ENCODE measurements at places on chromosomes 3 and 15.
A peak's percentile ranks its signal among the peaks of the same experiment; 100 is the strongest.

DNA sequence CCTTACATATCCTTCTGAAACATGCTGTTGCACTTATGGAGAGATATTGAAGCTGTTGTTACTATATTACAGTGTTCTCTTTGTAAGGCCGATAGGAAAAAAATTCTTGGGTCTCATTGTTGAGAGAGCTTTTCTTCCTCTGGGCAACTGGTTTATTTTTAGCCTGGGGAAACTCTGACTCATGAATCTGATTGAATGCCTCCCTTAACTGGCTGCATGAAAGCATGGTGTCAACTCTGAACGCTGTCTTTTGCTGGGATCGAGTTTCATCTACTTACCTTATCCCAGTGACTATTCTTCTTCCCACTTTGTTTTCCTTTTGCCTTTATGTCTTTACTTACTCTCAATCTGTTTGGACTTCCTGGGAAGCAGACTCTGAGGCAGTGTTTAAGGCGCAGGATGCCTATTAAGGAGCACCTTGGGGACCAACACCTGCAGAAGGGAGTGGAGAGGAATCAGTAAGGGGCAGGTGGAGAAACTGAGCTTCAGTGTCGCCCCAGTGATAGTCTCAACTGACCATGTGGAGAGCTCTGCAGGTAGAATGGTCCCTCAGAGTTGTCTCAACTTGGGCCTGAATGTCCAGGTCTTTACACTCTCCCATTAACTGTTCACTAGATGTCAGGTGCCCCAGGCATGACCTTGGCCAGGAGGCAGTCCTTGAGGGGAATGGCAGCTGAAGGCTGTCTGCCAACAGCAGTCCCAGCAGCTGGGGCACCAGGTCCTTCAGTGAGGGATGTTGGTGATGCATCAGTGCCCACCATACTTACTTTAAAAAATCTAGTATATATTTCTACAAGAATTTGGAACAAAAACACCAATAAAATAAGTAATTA, 88.9 kb upstream of the CCNL1 start:
- H3K4me3 ChIP-seq, result no peak overlapping the region
- no peaks in the 10 kb centered on the region for H3K27me3 ChIP-seq
- no peaks in the 10 kb centered on the region for H3K36me3 ChIP-seq

- peaks cover 8% of the 10 kb centered on the region for H3K27me3 ChIP-seq
- no peak overlapping the region for H3K27ac ChIP-seq
- no peak for DNase-seq
- no peak overlapping the region for H3K4me3 ChIP-seq
These were observed 252.1 kb downstream of the NTRK3 start for GRCh38 chr15:88004399-88004798.

DNA sequence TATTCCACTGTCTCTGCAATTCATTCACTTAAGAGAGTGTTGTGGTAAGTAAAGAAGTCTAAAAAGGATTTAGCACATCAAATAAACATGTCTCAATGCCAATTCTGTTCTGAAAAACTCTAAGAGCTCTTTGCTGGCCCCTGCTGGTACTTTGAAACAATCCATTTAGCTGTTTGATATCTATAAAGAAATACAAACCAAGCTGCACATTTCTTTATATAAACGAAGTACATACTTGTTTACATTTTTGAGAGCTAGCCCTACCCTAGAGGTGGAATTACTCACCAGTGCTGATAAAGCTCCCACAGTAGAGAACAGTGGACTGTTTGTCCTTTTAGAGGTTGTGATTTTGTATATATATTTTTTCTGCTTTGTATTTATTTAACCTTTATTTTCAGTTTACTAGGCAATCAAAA, 75.5 kb downstream of the NEDD4 start:
- no peak overlapping the region for H3K27ac ChIP-seq
- DNase-seq, result no peak
- H3K4me3 ChIP-seq, result no peak overlapping the region
- H3K36me3 ChIP-seq, result no peaks in the 10 kb centered on the region
- no peaks in the 10 kb centered on the region for H3K27me3 ChIP-seq
- H3K4me1 ChIP-seq, result no peaks in the 10 kb centered on the region

- H3K27me3 ChIP-seq, result no peaks in the 10 kb centered on the region
- no peaks in the 10 kb centered on the region for H3K4me1 ChIP-seq
- no peak for DNase-seq
- H3K36me3 ChIP-seq, result no peaks in the 10 kb centered on the region
- H3K27ac ChIP-seq, result no peak overlapping the region
These were observed 178.3 kb downstream of the SUCNR1 start for GRCh38 chr3:152051501-152052404.

- H3K27ac ChIP-seq, result no peak overlapping the region
- H3K27me3 ChIP-seq, result peaks cover 54% of the 10 kb centered on the region
- H3K4me3 ChIP-seq, result peak overlapping the region; percentile 79
These were observed 1.0 kb downstream of the C3orf80 start for GRCh38 chr3:160226026-160226907.

DNA sequence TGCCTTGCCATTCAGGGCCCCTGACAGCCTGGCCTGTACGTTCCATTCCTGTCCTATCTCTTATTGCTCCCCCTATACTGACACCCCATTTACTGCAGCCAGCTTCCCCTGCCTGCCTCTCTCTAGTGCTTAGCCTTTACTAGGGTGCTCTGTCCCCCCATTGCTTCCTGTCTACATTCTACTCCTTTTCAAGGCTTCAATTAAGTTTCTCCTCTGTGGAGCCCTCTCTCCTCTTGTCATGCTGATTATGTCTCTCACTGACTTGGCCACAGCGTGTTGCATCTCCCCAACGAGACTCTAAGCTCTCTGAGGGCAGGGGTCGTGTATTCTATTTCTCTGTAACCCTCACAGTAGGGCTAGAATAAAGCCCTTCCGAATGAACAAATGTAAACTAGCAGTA, 185.2 kb downstream of the RPLP1 start:
- no peaks in the 10 kb centered on the region for H3K27me3 ChIP-seq
- no peak for DNase-seq
- no peaks in the 10 kb centered on the region for H3K36me3 ChIP-seq
- peaks cover 7% of the 10 kb centered on the region for H3K4me1 ChIP-seq
- no peak overlapping the region for H3K27ac ChIP-seq
- H3K4me3 ChIP-seq, result no peak overlapping the region

DNA sequence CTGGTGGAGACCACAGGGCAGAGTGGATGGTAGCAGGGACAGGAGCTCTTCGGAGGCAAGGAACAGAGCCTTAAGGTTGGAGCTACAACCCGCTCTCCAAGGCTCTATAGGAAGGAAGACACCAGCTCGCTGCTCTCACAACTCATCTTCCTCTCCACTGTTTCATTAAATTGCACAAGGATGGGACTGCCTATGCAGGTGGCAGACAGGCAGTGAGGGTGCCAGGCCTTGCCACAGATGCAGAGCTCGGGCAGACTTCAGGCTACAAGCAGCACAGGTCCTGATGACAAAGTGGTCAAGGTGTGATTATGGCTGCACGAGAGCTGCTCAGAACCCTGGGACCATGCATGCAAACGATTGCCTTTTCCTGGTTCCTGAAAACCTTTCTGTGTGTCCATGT, 144.6 kb downstream of the FOXP1 start:
- DNase-seq, result no peak
- H3K4me1 ChIP-seq, result peaks cover 79% of the 10 kb centered on the region
- H3K27me3 ChIP-seq, result no peaks in the 10 kb centered on the region
- H3K4me3 ChIP-seq, result peak overlapping the region; percentile 34

DNA sequence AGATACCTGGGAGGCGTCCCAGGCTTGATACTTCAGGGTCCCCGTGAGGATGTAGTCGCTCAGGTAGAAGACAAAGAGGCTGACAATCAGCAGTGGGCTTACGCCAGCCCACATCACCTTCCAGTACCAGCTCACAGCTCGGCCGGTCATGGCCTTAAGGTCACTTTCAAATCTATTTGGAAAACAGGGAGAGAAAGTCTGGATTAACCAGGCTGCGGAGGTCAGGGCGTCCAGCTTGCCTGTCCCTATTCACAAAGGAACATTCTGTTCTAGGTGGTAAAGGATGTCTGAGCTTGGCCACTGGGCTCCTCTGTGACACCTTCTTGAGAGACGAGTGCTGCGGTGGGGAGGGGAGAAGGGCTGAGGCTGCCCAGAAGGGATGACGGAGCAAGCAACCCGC, 36.5 kb downstream of the SLC6A20 start:
- no peak for DNase-seq
- H3K27ac ChIP-seq, result no peak overlapping the region
- H3K27me3 ChIP-seq, result no peaks in the 10 kb centered on the region
- H3K36me3 ChIP-seq, result no peaks in the 10 kb centered on the region

GRCh38 chr3:123859177-123859576, 25.0 kb downstream of the MYLK start:
- H3K27ac ChIP-seq, result no peak overlapping the region
- DNase-seq, result no peak
- H3K4me1 ChIP-seq, result no peaks in the 10 kb centered on the region
- H3K27me3 ChIP-seq, result peaks cover 10% of the 10 kb centered on the region
- no peak overlapping the region for H3K4me3 ChIP-seq

GRCh38 chr3:69594286-69594685, 145.0 kb upstream of the MITF start:
- H3K4me1 ChIP-seq, result no peaks in the 10 kb centered on the region
- DNase-seq, result no peak
- H3K4me3 ChIP-seq, result no peak overlapping the region
- no peaks in the 10 kb centered on the region for H3K36me3 ChIP-seq

DNA sequence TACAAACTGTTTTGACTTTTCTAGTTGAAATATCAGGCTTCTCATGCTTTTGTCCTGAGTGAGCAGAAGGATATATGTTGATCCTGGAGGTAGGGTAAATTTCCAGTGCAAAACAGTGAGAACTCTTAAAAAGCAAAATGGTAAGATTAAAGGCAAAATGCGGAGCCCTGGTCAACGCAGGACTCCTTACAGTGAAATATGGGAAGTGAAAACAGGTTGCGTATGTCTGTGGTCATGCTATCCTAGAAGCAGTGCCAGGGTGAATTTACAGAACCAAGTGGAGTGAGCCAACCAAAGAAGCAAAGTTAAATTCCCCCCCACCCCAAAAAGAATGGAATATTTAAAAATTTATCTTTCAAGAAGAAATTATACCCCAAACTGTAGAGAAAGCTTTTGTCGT, 256.4 kb downstream of the NR2F2 start:
- H3K27ac ChIP-seq, result no peak overlapping the region
- DNase-seq, result no peak

DNA sequence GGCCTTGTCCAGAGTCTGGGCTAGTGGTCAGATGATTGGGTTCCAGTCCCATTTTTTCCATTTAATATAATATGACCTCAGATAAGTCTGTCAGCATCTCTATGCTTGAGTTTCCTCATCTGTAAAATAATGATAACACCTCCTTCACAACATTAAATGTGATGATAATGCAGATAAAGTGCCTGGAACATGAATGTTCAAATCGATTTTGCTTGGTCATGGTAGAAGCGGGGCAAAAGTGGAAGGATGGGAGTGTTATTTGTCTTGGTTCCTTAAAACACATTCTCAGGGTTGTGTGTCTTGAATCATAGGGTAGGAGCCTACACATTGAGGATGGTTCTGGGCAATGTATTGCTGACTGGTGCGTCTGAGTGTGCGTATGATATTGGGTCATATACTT, 16.9 kb downstream of the ARIH2 start:
- H3K36me3 ChIP-seq, result peaks cover 48% of the 10 kb centered on the region
- no peak overlapping the region for H3K27ac ChIP-seq
- DNase-seq, result no peak
- no peaks in the 10 kb centered on the region for H3K27me3 ChIP-seq
- peaks cover 40% of the 10 kb centered on the region for H3K4me1 ChIP-seq

DNA sequence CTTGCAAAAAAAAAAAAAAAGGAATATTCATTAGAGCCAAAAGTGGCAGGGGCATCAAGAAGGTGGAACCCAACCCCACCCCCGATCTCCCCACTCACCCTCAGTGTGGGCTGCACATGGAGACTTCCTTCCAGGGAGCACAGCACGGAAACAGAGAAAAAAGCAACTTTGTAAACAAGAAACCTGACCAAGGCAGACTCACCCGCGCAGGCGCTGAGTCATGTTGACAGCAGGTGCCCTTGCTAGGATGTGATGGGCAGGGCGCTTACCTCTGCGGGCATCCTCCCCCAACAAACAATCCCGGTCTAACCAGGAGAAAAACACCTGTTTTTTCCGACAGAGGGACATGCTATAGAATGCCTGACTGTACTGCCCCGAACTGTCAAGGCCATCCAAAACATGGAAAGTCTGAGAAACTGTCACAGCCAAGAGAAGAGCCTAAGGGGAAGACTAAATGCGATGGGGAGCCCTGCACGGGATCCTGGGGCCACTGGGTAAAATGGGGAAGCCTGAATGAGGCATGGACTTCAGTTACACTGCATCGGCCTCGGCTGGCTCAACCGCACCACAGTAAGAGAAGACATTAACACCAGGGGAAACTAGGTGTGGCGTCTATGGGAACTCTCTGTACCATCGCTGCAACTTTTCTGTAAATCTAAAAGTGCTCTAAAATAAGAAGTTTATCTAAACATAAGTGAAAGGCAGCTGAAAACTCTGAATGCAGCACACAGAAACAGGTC, 66.7 kb upstream of the GATA2 start:
- H3K27me3 ChIP-seq, result peaks cover 41% of the 10 kb centered on the region
- no peaks in the 10 kb centered on the region for H3K4me1 ChIP-seq
- no peak overlapping the region for H3K4me3 ChIP-seq

DNA sequence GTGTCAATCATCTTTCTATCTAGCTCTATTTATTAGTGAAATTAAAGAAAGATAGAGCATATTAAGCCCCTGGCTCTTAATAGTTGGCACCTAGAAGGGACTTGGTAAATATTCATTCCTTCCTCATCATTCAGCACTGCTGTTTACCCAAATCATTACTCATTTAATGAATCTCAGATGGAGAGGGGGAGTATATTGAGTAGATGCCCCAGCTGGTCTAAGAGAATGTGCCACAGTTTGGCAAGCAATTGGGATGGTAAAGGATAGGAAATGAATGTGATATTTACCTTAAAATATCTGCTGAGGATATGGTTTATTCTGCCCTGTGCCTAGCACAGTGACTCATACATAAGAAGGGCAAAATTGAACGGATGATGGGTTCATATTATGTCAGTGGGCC, 6.0 kb downstream of the IL1RAP start:
- no peak overlapping the region for H3K27ac ChIP-seq
- H3K4me1 ChIP-seq, result peaks cover 21% of the 10 kb centered on the region
- H3K27me3 ChIP-seq, result no peaks in the 10 kb centered on the region
- H3K4me3 ChIP-seq, result no peak overlapping the region
- no peak for DNase-seq
- H3K36me3 ChIP-seq, result no peaks in the 10 kb centered on the region

DNA sequence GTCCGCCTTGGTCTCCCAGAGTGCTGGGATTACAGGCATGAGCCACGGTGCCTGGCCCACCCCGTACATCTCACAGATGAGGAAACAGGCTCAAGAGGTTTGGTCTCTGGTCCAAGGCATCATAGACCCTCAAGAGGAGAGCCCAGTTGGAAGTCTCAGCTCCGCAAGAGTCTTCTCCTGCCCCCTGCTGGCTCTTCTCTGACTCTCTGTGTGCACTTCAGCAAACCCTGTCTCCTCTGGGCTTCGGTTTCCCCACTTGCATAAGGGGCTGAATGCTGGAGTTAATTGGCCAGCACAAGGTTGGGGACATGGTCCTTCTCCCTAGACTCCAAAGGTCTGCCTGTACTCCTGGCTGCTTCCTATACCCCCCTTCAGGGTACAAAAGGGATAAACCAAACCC, 3.9 kb downstream of the MST1R start:
- H3K4me1 ChIP-seq, result peaks cover 7% of the 10 kb centered on the region
- no peak for DNase-seq
- H3K27me3 ChIP-seq, result no peaks in the 10 kb centered on the region
- no peak overlapping the region for H3K4me3 ChIP-seq
- H3K36me3 ChIP-seq, result peaks cover 2% of the 10 kb centered on the region
